ENCODE measurements at places on chromosomes 6 and 20.

GRCh38 chr6:111242452-111242851 is 155.1 kb downstream of the SLC16A10 start:
- DNase-seq, result no peak

- peak; percentile 72 for DNase-seq
Measured at GRCh38 chr20:50635676-50636600, 55.4 kb downstream of the RIPOR3 start.

DNA sequence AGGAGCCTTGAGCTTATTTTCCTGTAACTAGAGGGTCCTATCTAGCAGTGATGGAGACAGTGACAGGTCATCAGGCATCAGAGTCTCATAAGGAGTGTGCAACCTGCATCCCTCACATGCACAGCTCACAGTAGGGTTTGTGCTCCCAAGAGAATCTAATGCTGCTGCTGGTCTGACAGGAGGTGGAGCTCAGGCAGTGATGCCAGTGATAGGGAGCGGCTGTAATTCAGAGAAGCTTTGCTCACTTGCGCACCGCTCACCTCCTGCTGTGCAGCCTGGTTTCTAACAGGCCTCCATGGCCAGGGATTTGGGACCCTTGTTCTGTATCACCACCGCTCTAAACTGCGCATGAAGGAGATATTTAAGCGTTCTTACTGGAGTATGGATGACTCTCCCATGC is 5.3 kb downstream of the KIF25 start:
- DNase-seq, result no peak

DNA sequence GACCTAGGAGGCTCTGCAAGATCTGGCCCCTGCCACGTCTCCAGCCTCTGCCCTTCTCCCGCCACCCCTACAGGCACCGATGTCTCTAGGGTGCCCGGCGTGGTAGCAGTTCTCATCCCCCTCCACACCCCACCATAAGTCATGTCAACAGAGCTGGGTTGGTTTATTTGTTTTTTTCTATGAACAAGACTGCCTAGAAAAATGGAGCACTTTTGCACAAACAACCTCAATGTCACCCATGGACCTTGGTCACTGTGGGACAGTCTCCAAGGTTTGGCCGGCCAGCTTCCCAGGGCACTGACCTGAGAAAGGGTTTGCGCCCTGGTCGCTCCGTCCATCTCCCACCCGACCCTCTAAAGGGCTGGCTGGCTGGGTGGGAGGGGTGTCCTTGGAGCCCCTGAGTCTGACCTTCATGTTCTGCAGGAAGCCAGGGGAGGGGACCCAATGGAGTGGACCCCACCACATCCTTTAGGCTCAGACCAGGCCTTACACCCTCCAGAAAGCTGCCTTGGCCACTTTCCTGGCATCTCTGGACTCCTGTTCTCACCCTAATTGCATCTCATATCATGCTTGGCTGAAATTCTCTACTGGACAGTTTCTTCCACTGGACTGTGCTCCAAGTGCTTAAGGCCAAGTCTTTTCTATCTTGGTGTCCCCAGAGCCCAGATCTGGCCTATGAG is 104.8 kb upstream of the PTPN1 start:
- no peak for DNase-seq

DNA sequence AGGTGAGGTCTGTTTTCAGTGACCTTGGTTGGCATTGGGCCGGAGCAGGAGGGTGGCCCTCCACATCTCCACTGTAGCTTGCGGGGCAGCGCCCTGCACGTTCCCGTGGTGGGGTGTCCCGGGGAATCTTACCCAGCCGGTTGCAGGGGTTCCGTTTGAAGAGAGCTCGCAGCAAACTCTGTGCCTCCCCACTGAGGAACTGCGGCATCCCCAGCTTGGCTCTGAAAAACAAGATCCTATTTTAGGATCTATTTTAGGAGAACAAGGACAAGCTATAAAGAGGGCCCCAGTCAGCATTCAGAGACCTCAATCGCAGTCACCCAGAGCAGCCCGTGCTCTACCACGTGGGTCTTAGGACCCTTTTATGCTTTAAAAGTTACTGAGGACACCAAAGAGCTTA is 97.8 kb downstream of the RAMACL start:
- no peak for DNase-seq

- no peak for DNase-seq
Measured at GRCh38 chr20:20624914-20625313, 87.5 kb downstream of the RALGAPA2 start.

GRCh38 chr20:41191562-41192500 is 54.5 kb downstream of the PLCG1 start:
- no peak for DNase-seq

- no peak for DNase-seq
Measured at GRCh38 chr20:54794110-54794509, 318.7 kb downstream of the DOK5 start.

- DNase-seq, result no peak
Measured at GRCh38 chr20:48630342-48631075, 197.3 kb downstream of the PREX1 start.

GRCh38 chr6:10451828-10452509 is 37.1 kb upstream of the TFAP2A start:
- no peak for DNase-seq

- peak; percentile 53 for DNase-seq
Measured at GRCh38 chr6:2522521-2522920, 228.2 kb downstream of the MYLK4 start.

- no peak for DNase-seq
Measured at GRCh38 chr6:51472745-51473487, 614.5 kb downstream of the PKHD1 start.

- no peak for DNase-seq
Measured at GRCh38 chr20:30284281-30284905, 973.1 kb upstream of the DEFB115 start.

DNA sequence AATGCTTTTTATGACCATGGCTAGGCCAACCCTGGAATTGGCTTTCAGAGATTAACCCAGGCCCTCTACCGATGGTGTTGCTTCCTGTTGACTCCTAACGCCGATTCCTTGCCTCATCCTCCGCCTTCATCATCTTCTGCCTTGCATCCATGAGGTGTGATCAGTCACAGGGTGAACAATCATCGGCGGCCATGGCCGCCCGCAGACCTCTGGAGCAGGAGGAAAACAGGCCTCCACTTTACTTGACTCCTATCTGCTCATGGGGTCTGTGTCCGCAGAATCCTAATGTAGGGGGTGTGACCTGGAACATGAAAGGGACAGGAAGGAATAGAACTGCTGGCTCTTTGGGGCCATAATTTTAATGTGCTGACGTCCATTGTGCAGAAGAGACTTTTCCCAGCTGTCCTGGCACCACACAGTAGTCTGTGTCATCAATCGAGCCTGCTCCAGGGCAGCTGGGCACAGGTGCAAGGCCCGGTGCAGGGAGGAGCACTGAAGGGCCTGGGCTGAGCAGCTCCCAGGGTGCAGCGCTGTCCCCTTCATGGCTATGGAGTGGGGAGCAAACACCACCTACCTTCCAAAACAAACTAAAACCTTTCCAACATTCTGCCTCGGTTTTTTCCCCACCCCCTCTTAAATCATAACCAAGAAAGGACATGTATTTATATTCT is 8.0 kb downstream of the SLC22A3 start:
- DNase-seq, result no peak

GRCh38 chr6:70119218-70119835 is 183.6 kb downstream of the COL9A1 start:
- no peak for DNase-seq

- no peak for DNase-seq
Measured at GRCh38 chr6:163419413-163420288, 5.1 kb downstream of the QKI start.

GRCh38 chr20:54173653-54174456 is at the start of gene CYP24A1:
CYP24A1 (minus strand) TSS chr20:54173986; CDS start chr20:54173579, 407 bp downstream.
- no peak for DNase-seq

GRCh38 chr20:45303586-45304463 is 2.8 kb upstream of the RBPJL start:
- DNase-seq, result no peak

DNA sequence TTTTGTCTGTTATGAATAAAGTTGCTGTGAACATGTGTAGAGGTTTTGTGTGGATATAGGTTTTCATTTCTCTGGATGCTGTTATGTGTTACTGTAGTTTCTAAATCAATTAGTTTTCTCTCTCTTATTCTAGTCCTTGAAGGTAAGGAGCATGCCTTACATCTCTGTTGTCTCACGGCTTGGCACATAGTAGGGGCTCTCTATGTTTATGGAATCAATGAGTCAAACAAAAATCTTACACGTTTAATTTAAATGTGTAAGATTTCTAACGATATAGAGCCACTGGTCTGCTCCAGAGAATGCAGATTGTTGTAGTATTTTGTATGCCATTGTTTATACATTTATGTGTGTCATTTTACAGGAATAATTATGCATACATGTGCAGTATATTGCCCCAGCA is 15.3 kb upstream of the DHX35 start:
- no peak for DNase-seq

GRCh38 chr6:38604700-38605099 is 35.0 kb downstream of the BTBD9 start:
- DNase-seq, result no peak

GRCh38 chr6:31922942-31923341 is 4.6 kb upstream of the C2 start:
- no peak for DNase-seq

DNA sequence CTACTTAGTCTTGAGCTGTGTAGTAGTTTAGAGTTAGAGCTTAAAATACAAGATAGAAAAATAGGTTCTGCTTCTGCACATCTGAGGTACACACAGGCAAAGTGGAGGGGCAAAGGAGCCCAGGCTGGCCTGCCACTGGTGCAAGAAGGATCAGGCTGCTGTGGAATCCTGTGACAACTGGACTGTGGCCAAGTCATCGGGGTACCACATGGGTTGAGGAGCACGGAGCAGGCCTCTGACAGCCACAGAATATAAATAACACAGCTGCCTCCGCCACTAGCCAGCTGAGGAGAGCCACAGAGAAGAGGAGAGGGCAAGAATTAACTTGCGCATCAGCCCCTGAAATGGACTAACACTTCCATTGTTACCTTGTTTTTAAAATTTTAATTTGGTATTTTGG is 206.0 kb upstream of the MARCKS start:
- DNase-seq, result no peak

GRCh38 chr20:34001378-34001777 is 7.7 kb downstream of the RALY start:
- DNase-seq, result no peak

DNA sequence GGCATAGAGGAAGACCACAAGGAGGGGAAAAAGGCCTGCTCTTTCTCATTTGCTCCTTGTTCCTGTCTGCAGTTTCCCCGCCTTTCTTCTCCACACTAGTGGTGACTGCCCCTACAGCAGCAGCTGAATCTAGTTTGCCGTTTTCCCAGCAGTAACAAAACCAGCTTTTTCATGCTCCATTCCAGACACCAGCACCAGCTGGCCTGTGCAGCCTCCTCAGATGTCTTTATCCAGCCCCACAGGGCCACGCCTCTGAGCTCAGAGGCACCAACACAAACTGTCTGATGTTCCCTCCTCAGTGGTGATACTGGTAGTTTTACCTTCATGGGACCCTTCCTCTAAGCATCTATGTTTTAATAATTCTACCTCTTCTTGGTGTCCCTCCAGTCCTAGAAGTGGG is 70.4 kb upstream of the SLC24A3 start:
- DNase-seq, result no peak

DNA sequence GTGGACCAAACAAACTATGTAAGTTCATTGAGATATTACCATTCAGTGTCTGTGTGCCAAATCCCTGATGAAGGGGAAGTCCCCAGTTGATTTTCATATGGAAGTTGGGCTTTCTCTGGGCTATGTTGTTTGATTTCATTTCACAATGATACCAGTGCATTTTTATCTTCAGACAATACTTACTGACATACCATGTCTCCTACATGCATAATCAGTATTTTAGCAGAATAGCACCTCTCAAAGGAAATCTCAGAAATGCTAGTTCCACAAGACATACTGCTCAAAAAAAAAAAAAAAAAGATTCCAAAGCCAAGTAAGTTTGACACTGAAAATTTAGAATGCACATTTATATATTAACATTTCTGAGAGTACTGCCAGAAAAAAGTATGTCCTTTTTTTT is 168.8 kb upstream of the RNF217 start:
- no peak for DNase-seq

DNA sequence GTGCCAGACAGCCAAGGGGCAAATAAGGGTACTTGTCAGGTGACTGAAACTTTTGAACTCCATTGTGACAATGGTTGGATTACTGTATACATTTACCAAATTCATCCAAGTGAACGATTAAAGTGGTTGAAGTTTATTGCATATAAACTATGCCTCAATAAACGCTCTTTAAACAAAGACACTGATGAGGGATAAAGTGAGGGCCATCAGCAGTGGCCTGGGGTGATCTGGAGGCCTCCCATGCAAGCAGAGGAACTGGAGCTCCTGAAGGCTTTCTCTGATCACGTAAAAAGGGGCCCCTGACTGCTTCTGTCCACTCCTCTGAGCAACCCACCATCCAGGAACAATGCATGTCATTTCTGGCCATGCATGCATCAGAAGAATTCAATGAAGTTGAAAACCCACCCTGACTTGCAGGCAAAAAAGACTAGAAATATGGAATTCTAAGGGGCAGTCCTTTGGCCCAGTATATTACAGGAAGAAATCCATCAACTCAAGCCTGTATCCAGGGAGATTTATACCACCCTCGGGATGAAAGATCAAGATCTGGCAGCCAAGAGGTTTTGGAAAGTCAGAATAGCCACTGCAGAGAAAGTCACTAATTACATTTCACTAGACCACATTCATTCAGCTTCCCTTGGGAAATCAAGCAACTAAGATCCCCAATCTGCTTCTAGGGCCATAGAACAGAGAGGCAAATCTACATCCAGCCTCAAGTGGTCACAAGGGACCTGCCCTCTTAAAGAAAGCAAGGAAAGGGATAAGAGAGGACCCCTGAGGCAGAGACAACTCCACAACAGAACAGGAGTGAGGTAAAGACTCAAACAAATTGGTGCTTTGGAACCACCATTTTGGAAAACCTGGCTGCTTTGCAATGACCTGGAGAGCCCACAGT is 31.7 kb upstream of the RAB22A start:
- DNase-seq, result no peak

GRCh38 chr20:23133560-23133998 is 47.5 kb upstream of the CD93 start:
- no peak for DNase-seq

DNA sequence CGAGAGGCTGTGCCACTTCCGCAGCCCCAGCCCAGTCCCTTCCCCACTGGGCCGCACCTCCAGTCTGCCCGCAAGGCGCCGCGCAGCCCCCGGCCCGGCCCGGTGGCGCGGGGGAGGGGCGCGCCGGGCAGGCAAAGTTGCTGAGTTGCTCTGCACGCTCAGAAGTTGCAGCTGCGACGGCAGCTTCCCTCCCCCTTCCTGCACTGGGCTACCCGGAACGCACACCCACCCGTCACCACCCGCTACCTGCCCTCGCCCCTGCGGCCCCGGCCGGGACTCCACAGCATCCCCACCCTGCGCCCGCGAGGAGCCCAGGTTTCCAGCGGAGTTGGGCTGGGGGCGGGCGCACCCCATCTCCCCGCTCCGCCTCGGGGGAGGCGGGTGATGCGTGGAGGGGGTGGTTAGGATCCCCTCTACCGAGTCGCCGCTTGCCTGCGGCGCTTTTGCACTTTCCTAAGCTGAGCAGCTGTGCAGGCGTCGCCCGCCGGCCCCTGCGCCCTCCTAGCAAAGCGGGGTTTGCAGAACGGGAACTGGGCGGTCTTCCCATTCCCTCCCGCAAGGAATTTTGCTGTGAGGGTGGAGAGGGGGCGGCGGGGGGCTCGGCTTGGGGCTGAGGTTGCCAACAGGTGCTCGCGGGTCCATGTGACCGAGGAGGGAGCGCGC is 55.9 kb upstream of the RREB1 start:
- DNase-seq, result peak; percentile 77
